Liver (tissue), 10 donors: ENCODE measurements at places on chromosomes 2 and 18. TPM values are rescaled to one million over a fixed set of nuclear protein-coding genes. Genes with fewer than 3 reads are reported as not detected.

The RUFY4 gene
- 0.08 TPM for total RNA-seq

GRCh38 chr2:206204710-206205109 lies 45.0 kb downstream of the EEF1B2 start:
- H3K4me1 ChIP-seq = no peaks in the 10 kb centered on the region
- H3K4me3 ChIP-seq = no peak overlapping the region

GRCh38 chr2:71713581-71714580 lies 260.5 kb downstream of the DYSF start:
- no peaks in the 10 kb centered on the region for H3K36me3 ChIP-seq
- no peak overlapping the region for H3K4me3 ChIP-seq
- no peak for DNase-seq
- H3K4me1 ChIP-seq = no peaks in the 10 kb centered on the region
- no peak overlapping the region for H3K27ac ChIP-seq
- no peaks in the 10 kb centered on the region for H3K27me3 ChIP-seq

- H3K27me3 ChIP-seq = no peaks in the 10 kb centered on the region
- peaks cover 7% of the 10 kb centered on the region for H3K4me1 ChIP-seq
- DNase-seq = no peak
These were observed 48.9 kb upstream of the IL1R2 start for GRCh38 chr2:101942851-101943250.

GRCh38 chr18:45628979-45629958 lies 14.0 kb downstream of the SLC14A2 start:
- no peaks in the 10 kb centered on the region for H3K4me1 ChIP-seq
- H3K36me3 ChIP-seq = no peaks in the 10 kb centered on the region
- no peaks in the 10 kb centered on the region for H3K27me3 ChIP-seq
- no peak overlapping the region for H3K4me3 ChIP-seq
- no peak for DNase-seq

The UGT1A4 gene
- 136 TPM for total RNA-seq

GRCh38 chr2:168237741-168238140 lies 9.7 kb downstream of the STK39 start:
- no peaks in the 10 kb centered on the region for H3K36me3 ChIP-seq
- H3K4me1 ChIP-seq = no peaks in the 10 kb centered on the region
- no peak for DNase-seq
- no peaks in the 10 kb centered on the region for H3K27me3 ChIP-seq
- no peak overlapping the region for H3K27ac ChIP-seq

The IL36G gene
- total RNA-seq = not detected

- DNase-seq = no peak
- no peaks in the 10 kb centered on the region for H3K27me3 ChIP-seq
- H3K4me1 ChIP-seq = no peaks in the 10 kb centered on the region
- no peak overlapping the region for H3K4me3 ChIP-seq
These were observed 78.3 kb downstream of the RND3 start for GRCh38 chr2:150409196-150409595.

DNA sequence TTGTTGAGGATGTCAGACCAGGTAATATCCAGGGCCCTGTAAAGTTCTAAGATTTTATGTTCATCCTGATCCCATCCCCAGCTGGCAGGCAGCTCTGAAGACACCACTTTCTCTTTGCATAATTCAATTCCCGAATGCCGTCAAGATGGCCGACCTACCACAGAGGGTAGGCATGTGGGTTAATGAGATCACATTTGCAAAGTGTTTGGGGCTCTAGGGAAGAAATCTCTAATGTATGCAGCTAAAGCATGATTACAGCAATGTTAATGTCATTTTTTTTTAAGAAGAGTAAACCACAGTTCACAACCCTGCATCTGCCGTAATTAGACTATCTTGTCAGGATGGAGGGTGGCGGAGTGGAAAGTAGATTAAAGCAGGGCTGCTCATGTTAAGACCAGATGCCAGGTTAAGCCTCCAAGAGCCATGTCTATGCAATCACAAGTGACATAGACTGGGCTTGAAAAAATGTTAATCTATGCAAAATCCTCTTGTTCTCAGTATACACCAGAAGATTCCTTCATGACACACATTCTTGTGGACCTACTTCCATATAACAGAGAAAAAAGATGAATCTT lies 131.4 kb downstream of the ALK start:
- no peak for DNase-seq
- no peaks in the 10 kb centered on the region for H3K36me3 ChIP-seq
- no peaks in the 10 kb centered on the region for H3K27me3 ChIP-seq
- no peak overlapping the region for H3K27ac ChIP-seq
- no peak overlapping the region for H3K4me3 ChIP-seq

- no peak overlapping the region for H3K4me3 ChIP-seq
- H3K27ac ChIP-seq = peak overlapping the region; percentile 68
- peaks cover 9% of the 10 kb centered on the region for H3K4me1 ChIP-seq
These were observed 17.1 kb upstream of the NFE2L2 start for GRCh38 chr2:177281400-177282180.

DNA sequence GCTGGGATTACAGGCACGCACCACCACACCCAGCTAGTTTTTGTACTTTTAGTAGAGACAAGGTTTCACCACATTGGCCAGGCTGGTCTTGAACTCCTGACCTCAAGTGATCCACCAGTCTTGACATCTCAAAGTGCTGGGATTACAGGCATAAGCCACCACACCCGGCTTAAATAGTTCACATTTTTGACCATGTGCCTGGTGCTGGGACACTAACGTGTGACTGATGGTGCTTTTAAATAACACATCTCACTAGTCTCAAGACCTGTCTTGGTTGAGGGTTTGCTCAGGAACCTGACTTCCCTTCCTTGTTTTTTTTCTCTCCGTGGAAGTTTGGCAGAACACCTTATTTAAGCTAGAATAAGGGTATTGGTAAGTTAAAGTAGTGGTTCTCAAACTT lies 8.5 kb downstream of the FMNL2 start:
- no peak overlapping the region for H3K27ac ChIP-seq
- no peak for DNase-seq
- H3K4me1 ChIP-seq = no peaks in the 10 kb centered on the region
- no peak overlapping the region for H3K4me3 ChIP-seq

- no peak for DNase-seq
- H3K27me3 ChIP-seq = no peaks in the 10 kb centered on the region
- no peak overlapping the region for H3K4me3 ChIP-seq
- H3K4me1 ChIP-seq = no peaks in the 10 kb centered on the region
These were observed 106.0 kb downstream of the ZNF236 start for GRCh38 chr18:76928179-76928868.

The SYT4 gene
- 0.19 TPM for total RNA-seq

DNA sequence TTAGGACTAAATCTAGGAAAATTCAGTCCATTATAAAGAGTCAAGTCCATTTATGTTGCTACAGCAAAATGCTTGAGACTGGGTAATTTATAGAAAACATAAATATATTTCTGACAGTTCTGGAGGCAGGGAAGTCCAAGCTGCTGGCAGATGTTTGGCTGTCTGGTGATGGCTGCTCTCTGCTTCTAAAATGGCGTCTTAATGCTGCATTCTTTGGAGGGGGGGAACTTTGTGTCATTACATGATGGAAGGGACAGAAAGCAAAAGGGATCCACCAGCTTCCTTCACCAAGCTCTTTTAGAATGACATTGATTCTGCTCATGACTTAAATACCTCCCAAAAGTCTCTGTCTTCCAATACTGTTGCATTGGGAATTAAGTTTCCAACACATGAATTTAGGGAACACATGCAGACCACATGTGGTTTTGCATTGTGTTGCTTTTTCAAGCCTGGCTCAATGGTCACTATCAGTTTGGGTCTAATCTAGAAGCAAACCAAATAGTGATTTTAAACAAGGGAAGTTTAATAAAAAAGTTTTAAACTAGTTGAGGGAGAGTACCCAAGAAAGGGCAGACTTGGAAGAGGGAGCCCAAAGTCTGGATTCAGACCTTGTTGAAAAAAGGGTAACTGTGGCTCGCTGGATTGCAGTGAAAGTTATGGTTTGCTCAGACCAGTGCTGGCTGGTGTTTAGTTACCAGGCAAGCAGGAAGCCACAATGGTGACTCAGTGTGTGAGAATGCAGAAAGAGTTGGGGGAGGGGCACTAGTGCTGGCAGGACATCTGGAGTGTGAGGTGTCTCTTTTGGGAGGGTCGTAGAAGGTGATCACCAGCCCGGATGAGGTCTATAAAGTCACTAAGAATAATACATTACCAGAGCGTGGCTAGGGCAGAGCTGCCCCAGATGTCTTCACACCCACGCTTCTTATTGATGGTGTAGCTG lies 30.8 kb downstream of the C18orf54 start:
- no peaks in the 10 kb centered on the region for H3K4me1 ChIP-seq
- no peak for DNase-seq
- no peaks in the 10 kb centered on the region for H3K36me3 ChIP-seq
- H3K4me3 ChIP-seq = no peak overlapping the region

The MC4R gene
- not detected for total RNA-seq

The PSD4 gene
- total RNA-seq = 38.1 TPM

DNA sequence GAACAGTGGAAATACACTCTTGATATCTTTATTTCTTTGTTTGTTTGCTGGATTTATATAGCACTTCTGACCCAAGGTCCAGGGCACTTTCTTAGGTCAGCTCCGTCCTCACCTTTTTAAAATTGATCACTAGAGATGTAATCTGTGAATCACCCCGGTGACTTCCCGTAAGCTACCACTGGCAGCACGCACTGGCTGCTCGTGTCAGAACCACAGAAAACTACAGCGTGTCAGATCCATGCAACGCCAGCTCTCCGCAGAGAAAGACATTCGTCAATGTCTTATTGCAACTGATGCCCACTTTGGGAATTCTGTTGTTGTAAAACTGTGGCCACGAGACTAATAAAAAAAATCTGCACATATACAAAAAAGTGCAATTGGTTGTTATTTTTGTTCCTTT lies 779.4 kb upstream of the ZEB2 start:
- H3K4me1 ChIP-seq = no peaks in the 10 kb centered on the region
- no peak overlapping the region for H3K27ac ChIP-seq
- DNase-seq = no peak
- no peak overlapping the region for H3K4me3 ChIP-seq
- H3K36me3 ChIP-seq = no peaks in the 10 kb centered on the region

The SDC1 gene
- total RNA-seq = 99.6 TPM

DNA sequence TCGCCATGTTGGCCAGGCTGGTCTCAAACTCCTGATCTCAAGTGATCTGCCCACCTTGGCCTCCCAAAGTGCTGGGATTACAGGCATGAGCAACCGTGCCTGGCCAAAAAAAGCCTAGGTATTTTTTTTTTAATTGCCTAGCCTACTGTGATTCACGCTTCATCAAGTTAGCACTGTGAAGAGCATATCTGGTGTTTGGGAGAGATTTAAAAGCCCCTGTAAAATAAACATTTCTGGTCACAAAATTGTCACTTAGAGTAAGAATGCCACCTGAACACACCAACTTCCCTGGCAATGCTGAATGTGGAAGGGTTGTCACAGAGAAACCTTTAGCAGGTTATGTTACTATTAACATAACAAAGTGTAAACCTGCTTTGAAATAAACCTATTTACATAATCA lies 39.7 kb upstream of the CHAC2 start:
- H3K4me3 ChIP-seq = no peak overlapping the region
- no peaks in the 10 kb centered on the region for H3K4me1 ChIP-seq
- no peak overlapping the region for H3K27ac ChIP-seq

DNA sequence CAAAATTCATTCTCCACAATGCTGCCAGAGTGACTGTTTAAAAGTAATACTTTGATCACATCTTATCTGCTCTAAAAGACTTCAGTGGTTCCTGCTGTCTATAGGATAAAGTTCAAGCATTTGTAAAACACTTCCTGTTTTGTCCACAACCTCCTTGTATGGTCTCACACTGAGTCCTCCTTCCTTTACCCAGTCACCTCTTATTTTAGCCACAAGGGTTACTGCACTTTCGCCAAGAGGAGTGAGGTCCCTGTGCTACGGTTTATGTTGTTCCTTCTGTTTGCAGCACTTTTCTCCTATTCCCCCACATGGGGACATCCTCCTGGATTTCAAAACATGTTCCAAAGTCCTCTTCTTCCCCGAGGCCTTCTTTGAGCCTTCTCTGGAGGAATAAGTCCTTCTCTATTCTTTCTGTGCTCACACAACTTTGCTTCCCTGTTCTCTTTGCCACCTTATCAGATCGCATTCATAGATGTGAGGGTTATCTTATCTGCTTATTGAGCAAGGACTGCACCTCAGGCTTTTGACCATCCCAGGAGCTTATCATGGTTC lies 112.2 kb upstream of the NABP1 start:
- H3K27ac ChIP-seq = no peak overlapping the region
- peaks cover 3% of the 10 kb centered on the region for H3K4me1 ChIP-seq
- H3K27me3 ChIP-seq = no peaks in the 10 kb centered on the region
- no peak for DNase-seq

DNA sequence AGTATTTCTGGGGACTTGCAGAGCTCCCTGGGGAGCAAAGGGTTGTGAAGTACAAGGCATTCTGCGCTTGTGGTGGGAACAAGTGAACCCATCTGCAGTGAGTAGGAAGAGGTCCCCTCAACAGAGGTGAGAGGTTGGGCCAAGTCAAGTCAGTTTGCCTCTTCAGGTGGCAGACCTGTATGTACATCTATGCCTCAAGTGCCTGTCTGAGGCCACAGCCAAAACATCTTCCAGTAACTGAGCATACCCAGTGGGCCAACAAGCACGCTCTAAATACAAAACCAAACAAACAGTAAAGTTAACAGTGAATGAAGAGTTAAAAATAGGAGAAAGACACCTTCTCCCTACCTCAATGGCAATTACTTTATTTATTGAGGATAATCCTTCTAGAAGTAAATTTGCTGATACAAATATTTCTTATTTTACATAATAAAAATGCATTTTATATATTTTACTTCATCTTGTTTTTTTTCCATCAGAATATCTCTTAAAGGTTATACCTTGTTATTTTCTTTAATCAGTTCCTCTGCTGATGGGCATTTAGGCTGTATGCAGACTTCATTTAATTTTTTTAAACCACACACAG lies 2.5 kb downstream of the GYPC start:
- no peak overlapping the region for H3K4me3 ChIP-seq
- peak overlapping the region; percentile 84 for H3K27ac ChIP-seq
- DNase-seq = no peak
- H3K4me1 ChIP-seq = peaks cover 10% of the 10 kb centered on the region
- no peaks in the 10 kb centered on the region for H3K36me3 ChIP-seq
- H3K27me3 ChIP-seq = no peaks in the 10 kb centered on the region

DNA sequence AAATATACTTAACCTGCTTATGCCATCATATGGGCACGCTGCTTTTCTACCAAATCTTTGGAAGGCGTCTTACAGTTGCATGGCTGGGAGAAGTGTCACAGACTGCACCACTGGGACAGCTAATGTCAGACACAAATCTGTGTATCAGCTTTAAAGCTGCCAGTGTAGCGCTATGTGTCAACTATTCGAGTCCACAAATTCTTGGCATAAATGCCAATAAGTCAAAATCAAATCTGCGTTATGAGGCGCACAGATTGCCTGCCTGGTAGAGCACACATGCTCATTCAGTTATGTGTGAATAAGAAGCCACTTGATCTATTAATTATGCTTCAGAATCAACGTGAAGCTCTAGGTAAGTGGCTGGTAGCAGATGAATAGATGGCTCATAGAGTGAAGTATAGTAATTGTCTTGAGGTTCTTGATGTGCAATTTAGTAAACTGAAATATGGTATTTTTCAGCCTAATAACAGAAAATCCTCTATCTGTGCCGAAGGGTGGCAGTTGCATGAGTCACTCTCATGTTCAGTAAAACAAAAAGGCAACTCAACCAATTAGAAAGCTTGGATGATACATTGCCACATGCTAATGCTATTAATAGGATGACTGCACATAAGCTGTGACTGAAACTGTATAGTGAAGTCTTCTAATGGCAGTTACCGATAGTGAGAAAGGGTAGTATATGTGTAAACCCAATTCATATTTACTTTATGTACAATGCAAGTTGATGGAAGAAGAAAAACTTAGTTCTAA lies 52.0 kb downstream of the DCC start:
- H3K4me3 ChIP-seq = no peak overlapping the region
- H3K36me3 ChIP-seq = no peaks in the 10 kb centered on the region
- no peak overlapping the region for H3K27ac ChIP-seq
- H3K27me3 ChIP-seq = no peaks in the 10 kb centered on the region
- DNase-seq = no peak
- H3K4me1 ChIP-seq = no peaks in the 10 kb centered on the region

The ZNF519 gene
- total RNA-seq = 1.3 TPM

The SP5 gene
- total RNA-seq = 0.05 TPM

The POLE4 gene
- 6.5 TPM for total RNA-seq
